NCI-H1436 (cell line): ENCODE measurements at places on chromosomes 16 and 17.
A peak's percentile ranks its signal among the peaks of the same experiment; 100 is the strongest.

GRCh38 chr16:2611499-2611862 is 70.8 kb upstream of the KCTD5 start:
- DNase-seq = no peak

GRCh38 chr17:78491236-78492115 is 85.7 kb downstream of the DNAH17 start:
- DNase-seq = no peak

DNA sequence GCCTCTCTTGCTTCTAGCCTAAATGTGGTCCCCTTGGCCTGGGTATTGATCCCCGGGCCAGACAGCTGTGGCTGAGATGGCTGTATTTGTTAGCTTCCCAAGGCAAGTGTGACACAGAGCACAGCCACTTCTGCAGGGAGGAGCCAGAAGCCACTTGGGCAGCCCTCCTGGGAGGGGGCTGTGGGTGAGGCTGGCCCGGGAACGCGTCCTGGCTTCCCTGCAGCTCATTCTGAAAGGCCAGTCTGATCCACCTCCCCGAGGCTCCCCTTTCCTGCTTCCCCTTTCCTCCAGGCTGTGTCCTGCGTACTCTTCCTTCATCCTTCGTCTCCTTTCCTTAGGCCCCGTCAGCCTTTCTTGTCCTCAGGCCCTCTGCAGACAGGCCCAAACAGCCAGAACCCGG is 8.0 kb downstream of the SERPINF2 start:
- no peak for DNase-seq

- DNase-seq = no peak
Observed at GRCh38 chr16:83215406-83216001, 588.7 kb downstream of the CDH13 start.

DNA sequence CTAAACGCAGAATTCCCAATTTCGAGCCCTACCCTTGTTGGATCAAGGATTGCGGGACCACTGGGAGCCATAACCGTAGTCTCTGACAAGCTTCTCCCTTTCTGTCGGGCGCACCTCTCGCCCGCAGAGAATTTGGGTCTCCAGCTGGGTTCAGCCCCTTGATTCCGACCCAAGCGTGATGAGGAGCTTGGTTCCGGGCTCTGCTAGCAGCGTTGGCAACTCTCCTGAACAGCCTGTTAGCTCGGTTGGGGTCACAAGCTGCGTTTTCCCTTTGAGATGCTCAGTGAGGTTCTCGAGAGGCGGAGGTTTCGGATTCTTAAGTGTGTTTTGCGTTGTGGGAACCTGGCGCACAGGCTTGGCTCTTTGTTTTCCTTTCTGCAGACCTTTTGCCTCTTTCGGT is 655 bp downstream of the ATXN1L start:
- DNase-seq = no peak

GRCh38 chr17:19753051-19753509 is 5.0 kb upstream of the ALDH3A1 start:
- no peak for DNase-seq

DNA sequence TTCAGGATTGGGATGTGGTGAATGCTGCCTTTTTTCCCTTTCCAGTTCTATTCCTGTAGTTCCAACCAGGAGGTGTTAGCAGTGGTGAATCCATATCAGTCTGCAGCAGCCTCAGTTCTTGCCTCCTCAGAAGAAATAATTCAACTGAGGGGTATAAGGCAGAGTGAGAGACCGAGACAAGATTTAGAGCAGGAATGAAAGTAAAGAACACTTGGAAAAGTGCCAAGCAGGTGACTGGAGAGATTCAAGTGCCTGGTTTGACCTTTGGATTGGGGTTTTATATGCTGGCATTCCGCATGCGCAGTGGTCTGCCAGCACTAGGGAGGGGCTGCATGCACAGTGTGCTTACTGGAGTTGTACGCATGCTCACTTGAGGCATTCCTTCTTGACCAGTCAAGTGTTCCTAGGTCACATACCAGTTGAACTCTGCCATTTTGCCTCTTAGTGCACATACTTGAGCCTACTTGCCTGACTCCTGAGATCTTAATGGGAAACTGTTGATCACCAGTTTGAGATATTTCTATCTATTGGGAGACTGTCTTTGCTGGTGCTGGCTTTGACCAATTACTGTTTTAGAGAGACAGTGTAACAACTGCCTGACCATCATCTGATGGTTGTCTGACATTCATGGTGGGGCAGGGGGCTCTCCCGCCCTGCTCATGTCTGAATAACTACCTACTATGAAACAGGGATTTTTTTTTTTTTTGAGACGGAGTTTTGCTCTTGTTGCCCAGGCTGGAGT is 680 bp upstream of the CCL15 start:
- DNase-seq = peak; percentile 3
